ENCODE measurements at places on chromosomes 2 and 18. TPM values are rescaled to one million over a fixed set of nuclear protein-coding genes. Genes with fewer than 3 reads are reported as not detected.

The HJURP gene
- polyA plus RNA-seq = 0.69 TPM

The CHRNA1 gene
- not detected for polyA plus RNA-seq

The FBXO41 gene
- 1.2 TPM for polyA plus RNA-seq

The UGT1A3 gene
- not detected for polyA plus RNA-seq

The ALPI gene
- not detected for polyA plus RNA-seq

The ZBTB7C gene
- polyA plus RNA-seq = not detected

The DOK6 gene
- 0.30 TPM for polyA plus RNA-seq

The C1GALT1C1L gene
- not detected for polyA plus RNA-seq

The PLB1 gene
- polyA plus RNA-seq = 0.43 TPM

The POMC gene
- 12.8 TPM for polyA plus RNA-seq

The NPHP1 gene
- polyA plus RNA-seq = not detected

The ZSWIM2 gene
- polyA plus RNA-seq = not detected

The VWC2L gene
- polyA plus RNA-seq = not detected

The DLX2 gene
- 0.37 TPM for polyA plus RNA-seq

All from immature natural killer cell (primary cell).